Cortex of kidney (tissue), 1 donor: ENCODE measurements at places on chromosomes 6 and 20.

DNA sequence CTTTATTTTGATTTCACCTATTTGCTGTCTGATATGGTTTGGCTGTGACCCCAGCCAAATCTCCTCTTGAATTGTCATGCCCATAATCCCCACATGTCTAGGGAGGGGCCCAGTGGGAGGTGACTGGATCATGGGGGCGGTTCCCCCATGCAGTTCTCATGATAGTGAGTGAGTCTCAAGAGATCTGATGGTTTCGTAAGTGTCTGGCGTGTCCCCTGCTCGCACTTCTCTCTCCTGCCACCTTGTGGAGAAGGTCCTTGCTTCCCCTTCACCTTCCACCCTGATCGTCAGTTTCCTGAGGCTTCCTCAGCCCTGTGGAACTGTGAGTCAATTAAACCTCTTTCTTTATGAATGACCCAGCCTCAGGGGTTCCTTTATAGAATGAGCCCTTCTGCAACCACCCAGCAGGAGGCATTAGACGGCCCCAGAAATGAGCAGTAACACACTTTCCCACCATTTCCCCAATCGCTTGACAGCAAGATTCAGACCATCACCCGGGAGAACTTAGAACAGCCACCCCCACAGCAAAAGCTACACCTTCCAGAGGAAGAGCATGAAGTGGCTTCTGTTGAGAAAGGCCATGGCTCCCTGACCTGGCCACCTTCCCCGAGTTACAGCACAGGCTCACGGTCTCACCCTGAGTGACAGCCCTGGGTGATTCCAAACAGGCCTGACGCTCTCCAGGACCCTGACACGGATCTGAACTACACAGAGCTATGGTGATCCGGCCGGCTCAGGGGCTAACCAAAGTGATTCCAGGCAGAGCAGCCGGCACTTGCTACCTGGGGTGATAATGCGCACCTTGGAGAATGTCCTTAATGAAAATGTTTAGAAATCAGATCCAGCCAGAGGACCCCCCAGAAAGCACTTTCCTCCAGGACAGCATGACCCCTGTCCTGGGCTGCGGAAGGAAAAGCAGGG is 131.2 kb upstream of the CDH4 start:
- DNase-seq = no peak

- no peak for DNase-seq
These were observed 76.4 kb downstream of the TMEM242 start for GRCh38 chr6:157246771-157247484.

DNA sequence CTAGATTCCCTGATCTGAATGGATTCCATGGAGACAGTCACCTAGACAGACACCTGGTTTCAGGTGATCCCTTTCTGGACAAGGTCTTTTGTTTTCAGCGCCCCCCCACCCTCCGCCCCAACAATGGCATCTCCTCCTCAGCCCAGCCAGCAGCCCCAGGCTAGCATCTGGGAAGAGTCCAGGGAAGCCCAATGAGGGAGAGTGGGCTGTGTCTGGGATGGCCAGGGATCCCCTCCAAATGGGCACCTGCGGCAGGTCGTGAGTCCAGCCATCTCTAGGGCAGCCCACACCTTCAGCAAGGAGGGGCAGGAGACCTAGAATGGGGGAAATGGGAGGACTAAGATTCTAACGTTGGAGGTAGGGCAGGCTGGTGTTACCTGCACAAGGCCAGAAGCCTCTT is 1.2 kb upstream of the SLC24A3 start:
- DNase-seq = no peak

DNA sequence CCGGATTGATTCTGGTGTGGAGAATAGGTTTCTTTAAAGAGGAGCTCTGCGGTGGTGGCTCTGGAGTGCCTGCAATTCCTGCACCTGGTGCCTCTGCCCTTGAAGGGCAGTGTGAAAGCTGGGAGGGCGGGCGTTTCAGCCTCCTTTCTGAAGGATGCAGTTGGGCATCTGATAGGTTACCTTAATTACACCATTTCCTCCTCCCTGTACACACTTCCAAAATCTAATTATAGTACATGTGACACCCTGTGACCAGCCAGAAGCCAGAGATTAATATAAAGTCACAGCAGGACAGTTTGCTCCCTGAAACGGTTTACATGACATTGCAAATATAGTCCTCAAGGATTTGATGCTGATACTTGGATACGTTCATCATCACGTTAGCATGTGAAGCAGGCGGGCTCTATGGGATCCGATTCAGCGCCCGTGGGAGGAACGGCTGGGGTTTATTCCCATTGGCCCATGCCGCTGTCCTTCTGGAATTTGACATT is 548.2 kb downstream of the QKI start:
- DNase-seq = no peak

DNA sequence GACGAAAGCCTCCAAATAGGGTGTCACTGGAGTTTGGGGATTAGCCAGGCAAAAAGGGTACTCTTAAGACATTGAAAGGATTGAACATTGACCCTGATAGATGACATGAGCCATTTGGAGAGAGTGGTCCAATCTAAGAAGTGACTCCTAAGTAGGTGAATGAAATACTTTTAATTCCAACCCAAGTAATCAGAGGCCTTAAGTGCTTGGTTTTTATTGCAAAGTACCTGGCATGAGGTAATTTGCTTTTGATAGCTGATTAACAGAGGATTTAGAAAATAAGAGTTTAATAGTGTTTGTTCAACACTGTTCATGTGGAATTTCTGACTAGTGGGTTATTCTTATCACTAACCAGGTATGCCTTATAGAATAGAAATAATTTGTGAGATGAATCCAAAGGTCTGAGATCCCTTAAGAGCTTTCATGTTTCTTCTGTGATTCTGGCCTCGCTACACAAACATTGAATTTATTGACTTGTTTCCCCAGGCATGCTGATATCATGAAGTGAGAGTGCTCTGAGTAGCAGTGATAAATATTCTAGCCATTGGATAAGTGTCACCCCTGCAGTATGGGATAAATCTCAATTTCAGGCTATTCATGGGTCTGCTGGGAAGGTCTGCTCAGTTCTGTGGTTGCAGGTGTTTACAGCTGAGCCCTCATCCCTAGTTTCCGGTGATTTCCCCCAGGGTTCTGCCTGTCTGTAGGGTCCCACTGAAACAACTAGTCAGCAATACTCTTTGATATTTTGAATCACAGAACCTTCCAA is 6.5 kb downstream of the NCOA7 start:
- no peak for DNase-seq

DNA sequence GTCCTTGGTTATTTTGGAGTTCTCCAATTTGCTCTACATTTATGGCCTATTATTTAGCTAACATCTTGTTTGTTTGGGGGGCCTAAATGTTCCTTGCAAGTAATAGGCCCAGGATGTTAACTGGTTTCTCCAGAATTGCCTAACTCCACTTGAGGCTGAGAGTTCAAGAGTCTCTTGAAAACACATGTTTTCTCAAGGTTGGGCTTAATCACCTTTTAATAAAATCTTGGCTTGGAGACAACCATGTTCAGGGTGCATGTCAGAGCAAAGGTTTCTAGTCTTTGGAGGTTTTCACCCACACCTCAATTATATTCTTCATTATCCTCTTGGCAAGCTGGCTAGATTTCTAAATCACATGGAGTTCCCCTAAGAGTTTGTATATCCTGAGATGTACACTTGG is 54.2 kb downstream of the KLHL31 start:
- no peak for DNase-seq

DNA sequence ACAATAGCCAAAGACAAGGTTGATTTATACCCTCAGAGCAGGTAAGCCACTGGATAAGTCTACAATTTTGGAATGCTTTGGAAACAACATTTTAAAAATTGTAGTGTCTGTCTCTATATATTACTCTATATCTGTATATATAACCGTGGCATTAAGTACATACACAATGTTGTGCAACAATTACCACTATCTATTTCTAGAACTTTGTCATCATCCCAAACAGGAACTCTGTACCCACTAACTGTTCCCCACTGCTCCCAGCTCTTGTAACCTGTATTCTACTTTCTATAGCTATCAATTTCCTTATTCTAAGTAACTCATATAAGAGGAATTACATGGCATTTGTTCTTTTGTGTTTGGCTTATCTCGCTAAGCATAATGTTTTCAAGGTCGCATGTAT is 78.2 kb upstream of the ASCC3 start:
- DNase-seq = no peak

DNA sequence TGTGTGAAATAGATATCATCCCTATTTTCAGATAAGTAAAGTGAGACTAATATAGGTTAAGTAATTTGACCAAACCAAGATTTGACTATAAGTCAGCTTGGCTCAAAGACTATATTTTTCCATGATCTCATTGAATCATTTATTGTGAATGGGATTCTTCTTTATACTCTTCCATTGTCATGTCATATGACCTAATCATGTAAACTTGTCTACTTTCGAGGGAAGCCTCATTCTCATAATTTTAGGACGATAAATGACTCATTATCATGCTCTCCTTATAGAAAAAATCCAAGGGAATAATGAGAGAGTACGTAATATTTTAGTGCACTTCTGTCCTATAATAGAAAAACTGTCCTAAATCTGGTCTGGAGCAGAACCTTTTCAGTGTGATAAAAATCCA is 40.9 kb upstream of the CCN6 start:
- DNase-seq = no peak

GRCh38 chr6:43851204-43851865 is 81.3 kb downstream of the VEGFA start:
- no peak for DNase-seq

DNA sequence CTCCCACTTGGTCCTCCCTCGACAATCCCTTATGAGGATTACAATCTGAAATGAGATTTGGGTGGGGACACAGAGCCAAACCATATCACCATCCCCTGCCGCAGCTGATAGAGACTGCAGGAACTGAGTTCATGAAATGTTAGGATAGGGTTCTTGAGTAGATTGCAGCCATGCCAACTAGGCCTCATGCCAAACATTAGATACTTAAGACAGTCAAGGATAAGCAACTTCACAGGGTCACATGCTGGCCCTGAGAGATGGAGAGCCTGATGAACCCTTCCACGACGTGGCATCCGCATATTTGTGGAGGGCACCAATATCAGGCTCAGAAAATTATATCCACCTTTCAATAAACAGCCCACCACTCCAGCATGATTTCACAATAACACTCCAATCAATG is 121.3 kb downstream of the ALDH8A1 start:
- DNase-seq = no peak

- no peak for DNase-seq
These were observed 116.1 kb upstream of the TRAF3IP2 start for GRCh38 chr6:111721753-111722154.

- DNase-seq = no peak
These were observed 60.9 kb downstream of the FYN start for GRCh38 chr6:111812060-111813038.

DNA sequence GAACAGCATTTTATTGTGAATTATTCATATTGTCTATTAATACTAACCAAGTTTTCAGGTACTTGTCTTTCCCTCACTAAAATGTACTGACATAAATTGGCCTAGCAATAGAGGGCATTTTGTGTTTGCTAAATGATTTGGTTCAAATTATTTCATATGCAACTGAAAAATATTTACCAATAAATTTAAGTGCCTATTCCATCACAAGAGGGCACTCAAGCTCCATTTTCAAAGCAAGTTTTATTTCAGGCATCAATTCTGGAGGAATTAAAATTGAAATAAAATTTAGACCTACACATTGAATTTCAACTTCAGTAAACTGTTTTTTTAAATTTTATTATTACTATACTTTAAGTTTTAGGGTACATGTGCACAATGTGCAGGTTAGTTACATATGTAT is 114.3 kb upstream of the SYNCRIP start:
- DNase-seq = no peak

DNA sequence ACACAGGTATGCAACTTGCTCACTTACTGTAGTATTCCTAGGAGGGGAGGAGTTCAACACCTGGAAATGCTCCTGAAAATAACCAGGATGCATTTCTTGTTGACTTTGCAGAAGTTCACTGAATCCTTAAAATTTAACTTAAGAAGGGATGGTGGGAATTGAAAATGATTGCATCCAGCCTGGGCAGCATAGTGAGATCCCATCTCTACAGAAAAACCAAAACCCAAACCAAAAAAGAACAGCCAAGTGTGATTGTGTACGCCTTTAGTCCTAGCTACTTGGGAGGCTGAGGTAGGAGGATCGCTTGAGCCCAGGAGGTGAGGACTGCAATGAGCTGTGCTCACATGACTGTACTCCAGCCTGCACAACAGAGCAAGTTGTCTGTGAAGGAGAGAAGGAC is 1.7 kb downstream of the DNAH8 start:
- DNase-seq = no peak
